NCI-H446 treated with DMSO at 0.1 percent for 48 hours (cell line): ENCODE measurements at places on chromosomes 7 and 10.

GRCh38 chr10:35707642-35708425 is 65.7 kb upstream of the FZD8 start:
- DNase-seq, result peak; percentile 41

GRCh38 chr7:538764-539685 is 19.4 kb upstream of the PDGFA start:
- DNase-seq, result no peak

- no peak for DNase-seq
Measured at GRCh38 chr10:114208351-114208750, 29.2 kb downstream of the TDRD1 start.

- DNase-seq, result peak; percentile 43
Measured at GRCh38 chr7:2281541-2281940, 32.7 kb downstream of the SNX8 start.

DNA sequence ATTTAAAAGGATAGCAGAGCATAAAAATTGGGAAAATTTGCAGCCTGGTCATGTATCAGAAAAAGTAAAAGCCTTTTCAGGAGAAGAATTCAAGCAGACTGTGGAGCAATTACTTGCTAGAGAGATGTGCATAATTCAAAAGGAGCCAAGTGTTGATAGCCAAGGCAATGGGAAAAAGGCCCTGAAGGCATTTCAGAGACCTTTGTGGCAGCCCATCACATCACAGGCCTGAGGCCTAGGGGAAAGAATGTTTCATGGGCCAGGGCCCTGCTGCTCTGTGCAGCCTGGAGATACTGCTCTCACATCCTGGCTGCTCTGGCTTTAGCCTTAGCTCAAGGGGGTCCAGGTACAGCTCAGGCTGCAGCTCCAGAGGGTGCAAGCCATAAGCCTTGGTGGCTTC is 152.9 kb downstream of the MAGI2 start:
- DNase-seq, result no peak

- DNase-seq, result no peak
Measured at GRCh38 chr7:108424013-108424412, 32.2 kb downstream of the NRCAM start.

GRCh38 chr10:116138897-116139296 is 134.1 kb downstream of the GFRA1 start:
- no peak for DNase-seq

GRCh38 chr7:141071855-141072547 is 1.9 kb upstream of the TMEM178B start:
- no peak for DNase-seq

GRCh38 chr7:18020138-18020715 is 7.4 kb downstream of the PRPS1L1 start:
- no peak for DNase-seq

- DNase-seq, result no peak
Measured at GRCh38 chr10:78419481-78420265, 386.0 kb downstream of the RPS24 start.

- no peak for DNase-seq
Measured at GRCh38 chr10:70648427-70648826, 23.9 kb upstream of the ADAMTS14 start.

DNA sequence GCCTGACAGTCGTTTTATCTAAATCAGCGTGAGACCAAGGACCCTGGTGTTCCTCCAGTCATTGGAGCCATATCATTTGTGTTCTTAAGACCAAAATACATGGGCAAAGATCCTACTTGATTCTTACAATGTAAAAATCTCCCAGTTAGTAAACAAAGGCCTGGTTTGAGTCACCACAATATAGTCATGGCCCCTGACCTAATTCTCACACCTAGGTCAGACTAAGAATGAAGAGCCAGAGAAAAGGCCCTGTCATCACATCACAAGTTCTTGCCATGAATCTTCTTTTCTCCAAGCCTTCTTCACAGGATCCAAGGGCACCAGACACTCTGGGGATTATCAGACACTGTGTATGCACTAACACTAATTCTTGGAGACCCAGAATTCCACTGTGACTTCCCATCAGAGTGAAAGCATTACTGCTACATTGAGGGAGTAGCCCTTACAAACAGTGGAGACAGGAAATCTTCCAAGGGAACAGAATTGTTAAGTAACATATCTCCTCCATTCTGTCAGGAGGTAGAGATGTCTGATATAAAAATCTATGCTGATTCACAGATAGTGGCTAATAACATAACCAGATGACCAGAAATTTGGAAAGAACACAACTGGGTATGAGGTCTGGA is 7.6 kb upstream of the ERVW-1 start:
- no peak for DNase-seq

DNA sequence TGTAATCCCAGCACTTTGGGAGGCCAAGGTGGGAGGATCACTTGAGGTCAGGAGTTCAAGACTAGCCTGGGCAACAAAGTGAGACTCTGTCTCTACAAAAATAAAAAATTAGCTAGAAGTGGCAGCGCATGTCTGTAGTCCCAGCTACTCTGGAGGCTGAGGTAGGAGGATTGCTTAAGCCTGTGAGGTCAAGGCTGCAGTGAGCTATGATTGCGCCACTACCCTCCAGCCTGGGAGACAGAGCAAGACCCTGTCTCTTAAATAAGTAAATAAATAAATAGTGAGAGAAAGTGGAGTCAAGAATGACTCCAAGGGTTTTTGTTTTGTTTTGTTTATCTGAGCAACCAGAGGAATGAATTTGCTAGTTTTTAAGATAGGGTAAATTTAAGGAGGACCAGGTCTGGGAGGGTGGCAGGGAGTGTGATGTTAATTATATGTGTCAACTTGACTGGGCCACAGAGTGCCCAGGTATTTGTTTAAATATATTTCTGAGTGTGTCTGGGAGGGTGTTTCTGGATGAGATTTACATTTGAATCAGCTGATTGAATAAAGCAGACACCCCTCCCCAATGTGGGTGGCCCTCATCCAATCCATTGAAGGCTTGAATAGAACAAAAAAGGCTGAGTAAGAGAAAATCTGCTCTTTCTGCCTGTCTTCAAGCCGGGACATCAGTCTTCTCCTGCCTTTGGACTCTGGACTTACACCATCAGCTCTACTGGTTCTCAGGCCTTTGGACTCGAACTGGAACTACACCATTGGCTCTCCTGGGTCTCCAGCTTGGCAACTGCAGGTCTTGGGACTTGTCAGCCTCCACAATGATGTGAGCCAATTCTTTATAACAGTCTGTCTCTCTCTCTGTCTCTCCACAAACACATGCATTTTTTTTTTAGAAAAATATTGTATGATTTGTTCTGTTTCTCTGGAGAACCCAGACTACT is 23.5 kb downstream of the IMPDH1 start:
- no peak for DNase-seq

DNA sequence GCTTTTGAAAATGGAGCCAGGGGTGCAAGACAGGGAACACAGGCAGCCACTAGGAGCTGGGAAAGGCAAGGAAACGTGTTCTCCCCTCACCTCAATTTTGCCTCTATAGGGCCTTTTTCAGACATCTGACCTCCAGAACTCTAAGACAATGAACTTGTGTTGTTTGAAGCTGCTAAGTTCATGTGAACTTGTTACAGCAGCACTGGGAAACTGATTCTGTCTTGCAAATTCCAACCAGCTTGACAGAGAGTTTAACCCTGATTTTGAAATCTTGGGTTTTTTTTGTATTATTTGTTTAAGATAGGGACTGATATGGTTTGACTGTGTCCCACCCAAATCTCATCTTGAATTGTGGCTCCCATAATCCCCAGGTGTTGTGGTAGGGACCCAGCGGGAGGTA is 852.9 kb downstream of the LRMDA start:
- no peak for DNase-seq

DNA sequence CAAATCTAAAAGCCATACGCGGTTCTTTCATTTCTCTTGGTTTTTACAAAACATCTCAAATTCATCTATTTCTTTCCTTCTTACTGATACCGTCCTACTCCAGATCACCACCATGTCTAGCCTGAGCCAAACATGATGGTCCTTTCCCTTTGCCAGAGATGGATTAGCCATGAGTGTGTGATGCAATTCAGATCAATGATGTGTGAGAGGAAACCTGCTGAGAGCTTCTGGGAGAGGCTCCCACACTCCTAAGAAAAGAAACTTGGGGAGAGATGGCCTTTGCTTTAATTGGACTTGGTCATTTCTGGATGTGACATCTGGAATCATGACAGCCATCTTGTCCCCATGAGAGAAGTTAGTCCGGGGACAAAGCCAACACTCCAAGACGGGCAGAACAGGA is 367.2 kb downstream of the FGFR2 start:
- DNase-seq, result no peak

DNA sequence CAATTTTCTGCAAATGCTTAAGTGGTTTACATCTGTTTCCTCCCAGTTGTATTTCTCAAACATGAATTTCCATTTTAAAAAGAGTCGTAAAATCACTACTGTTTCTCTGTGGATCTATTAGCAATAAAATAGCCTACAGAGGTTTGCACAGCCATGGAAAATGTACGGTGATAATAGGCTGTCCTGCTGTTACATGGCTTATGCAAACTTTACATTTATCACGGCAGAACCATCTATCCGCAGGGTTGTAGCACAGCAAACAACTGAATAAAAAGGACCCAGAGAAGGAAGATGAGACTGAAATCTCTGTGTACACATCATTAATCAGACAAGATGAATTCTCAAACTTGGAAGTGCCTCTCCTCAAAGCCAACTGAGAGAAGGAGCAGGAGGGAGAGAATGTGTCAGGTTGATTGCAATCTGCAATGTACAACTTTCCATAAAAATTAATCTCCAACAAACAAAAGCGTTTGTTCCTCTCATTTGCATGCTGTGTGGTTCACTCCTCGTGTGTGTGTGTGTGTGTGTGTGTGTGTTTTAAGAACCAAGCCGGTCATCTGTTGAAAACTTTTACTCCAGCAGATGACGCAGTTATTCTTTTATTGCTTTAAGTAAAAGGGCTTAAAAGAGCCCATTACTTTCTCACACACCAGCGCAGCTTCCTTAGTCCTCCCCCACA is 279.3 kb downstream of the SKAP2 start:
- no peak for DNase-seq

GRCh38 chr7:131494182-131494581 is 62.2 kb downstream of the PODXL start:
- DNase-seq, result no peak

GRCh38 chr7:151309311-151309710 is 32.3 kb upstream of the NUB1 start:
- no peak for DNase-seq

- DNase-seq, result no peak
Measured at GRCh38 chr10:78706726-78707540, 361.8 kb upstream of the ZMIZ1 start.

DNA sequence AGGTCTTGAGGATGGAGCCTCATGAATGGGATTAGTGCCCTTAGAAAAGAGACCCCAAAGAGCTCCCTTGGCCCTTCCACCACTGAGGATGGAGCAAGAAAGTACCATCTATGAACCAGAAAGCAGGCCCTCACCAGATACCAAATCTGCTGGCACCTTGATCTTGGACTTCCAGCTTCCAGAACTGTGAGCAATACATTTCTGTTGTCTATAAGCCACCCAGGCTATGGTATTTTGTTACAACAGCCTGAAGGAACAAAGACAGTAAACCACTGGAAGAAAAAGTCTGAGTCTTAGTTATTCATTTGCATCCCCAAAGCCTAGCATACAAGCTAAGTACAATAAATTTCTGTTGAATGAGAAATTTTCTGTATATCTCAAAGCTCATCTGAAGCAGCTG is 37.9 kb upstream of the TNS3 start:
- DNase-seq, result no peak

DNA sequence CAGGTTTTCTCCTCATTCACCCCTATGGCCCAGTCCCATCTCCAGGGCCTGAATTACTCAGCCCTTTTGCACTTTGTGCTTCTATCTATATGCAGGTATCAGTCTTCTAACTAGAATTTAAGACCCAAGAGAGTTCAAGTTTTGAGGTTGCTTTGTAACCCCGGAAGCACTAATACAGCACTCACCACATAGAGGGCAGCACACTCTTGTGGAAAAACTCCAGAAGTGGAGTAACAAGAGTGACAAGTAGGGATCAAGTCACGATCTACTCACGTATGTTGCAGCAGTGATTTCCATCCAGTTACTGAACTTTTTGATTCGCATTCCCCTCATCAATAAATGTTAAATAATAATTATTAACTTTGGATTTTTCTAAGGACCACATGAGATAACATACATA is 151.0 kb downstream of the CHCHD3 start:
- no peak for DNase-seq

DNA sequence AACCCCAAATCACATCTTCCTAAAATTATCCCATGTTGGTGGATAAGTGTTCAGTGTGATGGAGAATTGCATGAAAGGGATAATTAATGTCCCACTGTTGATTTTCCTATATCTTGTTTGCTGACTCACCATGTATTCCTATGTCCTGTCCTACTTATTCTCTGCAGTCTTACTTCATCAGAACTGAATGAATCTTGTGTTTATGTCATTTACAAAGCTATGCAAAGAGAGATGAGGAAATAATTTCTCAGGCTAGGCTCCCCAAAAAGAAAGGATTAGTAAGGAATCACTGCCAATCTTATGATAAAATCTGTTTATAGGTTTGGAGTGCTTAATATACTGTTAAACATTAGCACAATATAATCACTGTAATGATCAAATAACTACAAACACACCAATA is 360.8 kb downstream of the CRPPA start:
- DNase-seq, result no peak

DNA sequence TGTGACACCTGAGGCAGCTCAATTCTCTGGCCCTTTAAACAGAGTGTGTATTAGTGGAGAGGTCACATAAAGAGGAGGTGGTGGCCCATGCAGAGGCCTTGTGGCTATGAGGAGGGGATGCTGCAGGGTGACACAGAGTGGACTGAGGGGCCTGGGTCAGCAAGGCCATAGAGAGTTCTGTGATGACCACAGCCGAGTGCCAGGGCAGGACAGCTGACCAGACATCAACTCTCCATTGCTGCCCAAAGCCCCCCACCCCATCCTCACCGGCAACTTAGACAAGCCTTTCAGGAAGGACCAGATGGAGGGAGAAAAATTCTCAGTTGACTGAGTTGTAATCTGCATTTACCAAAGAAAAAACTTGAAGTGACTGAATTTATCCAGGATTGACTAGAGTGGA is 378.1 kb downstream of the RPS24 start:
- DNase-seq, result no peak

- DNase-seq, result no peak
Measured at GRCh38 chr7:98116656-98117461, 10.2 kb downstream of the LMTK2 start.

DNA sequence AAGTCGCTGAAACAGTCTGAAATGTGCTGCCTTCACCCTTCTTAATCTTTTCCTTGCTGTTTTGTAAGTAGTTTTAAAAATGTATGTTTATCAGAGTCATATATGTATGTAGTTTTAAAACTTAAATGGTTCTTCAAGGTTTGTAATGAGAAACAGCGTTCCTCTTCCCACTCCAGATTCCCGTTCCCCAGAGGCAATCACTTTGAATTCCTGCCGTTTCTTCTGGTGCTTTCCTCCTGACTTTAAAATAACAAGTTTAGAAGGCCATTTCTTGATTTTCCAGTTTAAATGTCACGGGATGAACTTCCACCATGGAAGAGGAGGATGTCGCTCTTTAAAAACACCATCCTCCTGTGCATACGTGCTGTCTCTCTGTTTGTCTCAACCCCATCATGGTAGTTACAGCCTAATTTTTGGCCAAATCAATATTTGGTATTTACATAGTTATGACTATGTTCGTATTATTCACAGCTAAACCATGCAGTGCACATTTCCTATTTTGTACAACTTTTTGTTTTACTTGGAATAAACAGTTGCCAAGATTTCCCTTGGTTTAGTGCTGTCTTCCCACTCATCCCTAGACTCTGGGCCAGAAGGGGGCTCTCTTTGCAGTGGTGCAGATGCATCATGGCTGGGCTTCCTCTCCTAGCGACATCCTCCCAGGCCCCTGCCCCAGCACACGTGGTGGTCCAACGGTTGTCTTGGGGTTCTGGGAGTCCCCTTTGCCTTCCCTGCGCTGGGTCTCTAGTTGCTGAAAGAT is 151.4 kb downstream of the PTPN20 start:
- no peak for DNase-seq
